CD8-positive, alpha-beta memory T cell (primary cell): ENCODE measurements at places on chromosomes 2 and 18.

GRCh38 chr18:70621710-70622109 is 332.9 kb downstream of the SOCS6 start:
- no peak for DNase-seq

DNA sequence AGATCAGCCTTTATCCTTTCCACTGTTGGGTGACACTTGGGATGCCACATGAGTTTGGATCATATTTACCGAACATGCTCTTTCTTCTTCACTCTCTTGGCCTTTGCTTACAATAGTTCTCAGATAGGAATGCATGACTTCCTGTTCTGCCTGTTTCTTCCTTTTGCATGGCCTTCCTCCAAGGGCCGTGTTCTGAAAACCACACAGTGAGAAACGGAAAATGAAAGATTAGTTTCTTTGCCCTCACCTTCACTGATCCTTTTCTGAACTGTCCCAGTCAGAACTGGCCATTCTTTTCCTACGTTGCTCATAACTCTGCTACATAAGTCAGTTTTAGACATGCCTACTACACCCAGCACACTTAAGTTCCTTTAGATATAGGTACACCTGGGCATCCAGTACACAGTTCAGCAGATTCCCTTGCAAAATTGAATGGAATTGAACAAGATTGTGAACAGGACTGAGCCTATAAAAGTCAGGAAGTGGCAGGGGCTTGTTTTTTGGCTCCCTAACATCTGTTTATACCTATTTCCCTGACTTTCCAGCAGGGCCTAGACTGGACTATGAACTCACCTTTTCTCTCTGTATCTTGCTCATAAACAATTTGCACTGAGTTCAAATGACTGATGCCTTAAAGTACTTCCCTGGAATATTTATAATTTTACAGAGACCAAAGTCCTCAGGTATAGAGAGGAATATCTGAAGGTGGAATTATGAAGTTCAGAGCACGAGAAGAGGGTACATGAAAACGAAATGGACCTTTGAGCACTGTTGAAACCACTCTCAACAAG is 186.4 kb upstream of the ST6GAL2 start:
- no peak for DNase-seq

GRCh38 chr2:186695081-186695756 is 1.4 kb downstream of the FAM171B start:
- DNase-seq, result no peak

- DNase-seq, result no peak
Measured at GRCh38 chr18:32310774-32311173, 120.9 kb downstream of the MEP1B start.

DNA sequence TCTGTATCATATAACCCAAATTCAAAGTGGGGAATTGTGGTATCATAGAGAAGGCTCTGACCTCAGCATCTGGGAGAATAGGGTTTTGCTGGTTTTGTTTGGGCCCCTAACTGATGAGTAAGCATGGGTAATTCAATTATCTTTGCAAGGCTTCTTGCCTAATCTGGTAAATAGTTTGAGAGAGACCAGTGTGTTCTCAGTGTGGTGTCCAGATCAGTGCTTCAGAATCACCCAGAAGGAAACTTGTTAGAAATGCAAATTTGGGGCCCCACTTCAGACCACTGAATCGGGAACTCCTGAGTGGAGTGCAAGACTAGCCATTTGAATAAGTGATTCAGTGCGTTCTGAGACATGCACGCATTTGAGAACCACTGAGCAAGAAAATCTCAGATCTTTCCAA is 282.7 kb downstream of the EPHA4 start:
- no peak for DNase-seq

DNA sequence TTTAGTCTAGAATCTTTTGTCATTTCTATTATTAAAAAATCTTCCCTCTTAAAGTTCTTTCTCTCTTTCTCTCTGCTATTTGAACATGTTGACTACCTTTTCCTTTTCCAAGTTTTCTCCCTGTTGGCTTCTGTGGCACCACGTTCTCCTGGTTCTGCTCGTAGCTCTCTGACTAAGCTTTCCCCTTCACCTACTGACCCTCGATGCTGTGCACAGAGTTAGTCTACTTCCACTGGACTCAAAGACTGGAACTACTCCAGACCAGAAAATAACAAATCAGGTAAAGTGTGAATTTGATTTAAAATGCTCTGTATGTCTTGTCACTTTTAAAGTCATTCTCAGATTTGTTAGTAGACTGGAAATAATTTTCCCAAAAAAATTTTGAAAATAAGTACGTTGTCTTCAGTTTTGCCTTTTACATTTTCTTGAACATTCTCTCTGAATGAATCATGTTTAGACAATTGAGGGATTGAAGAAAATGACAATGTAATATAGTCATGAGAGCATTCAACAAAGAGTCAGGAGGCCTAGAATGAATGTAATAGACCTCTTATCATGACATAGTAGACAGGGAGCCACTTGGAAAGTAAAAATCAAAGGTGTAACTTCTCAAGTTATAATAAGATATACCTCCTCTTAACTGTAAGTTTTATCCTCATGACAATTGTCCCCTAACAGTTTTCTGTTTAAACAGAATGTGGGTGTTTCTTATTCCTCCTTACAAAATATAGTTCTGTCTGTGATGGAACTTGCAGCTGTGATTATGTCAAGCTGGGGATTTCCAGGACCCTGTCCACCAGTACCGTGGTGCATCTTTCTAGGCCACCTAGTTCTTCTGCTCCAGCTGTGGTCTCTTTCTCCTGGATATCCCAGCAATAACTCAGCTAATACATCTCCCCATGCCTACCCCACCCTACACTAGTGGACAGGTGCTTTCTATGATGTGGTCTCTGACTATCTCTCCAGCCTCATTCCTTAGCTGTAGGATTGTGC is 25.5 kb downstream of the ITPRID2 start:
- DNase-seq, result no peak

DNA sequence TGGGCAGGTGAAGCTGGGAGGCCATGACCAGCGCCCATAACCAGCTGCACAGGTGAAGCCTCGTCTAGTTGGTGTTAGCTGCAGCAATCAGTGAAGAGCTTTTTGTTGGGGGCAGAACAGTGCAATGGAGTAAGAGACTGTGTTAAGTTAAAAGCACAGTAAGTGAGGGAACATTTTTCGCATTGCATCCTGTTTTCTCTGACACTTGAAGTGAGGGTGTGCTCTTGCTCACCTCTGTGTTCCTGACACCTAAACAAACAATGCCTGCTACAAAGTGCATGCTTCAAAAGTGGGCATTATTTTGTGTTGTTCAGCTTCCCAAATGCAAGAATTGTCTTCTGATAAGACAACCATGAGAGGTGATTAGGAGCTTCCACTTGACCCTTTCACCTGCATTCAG is 324.0 kb upstream of the ACVR2A start:
- no peak for DNase-seq

- no peak for DNase-seq
Measured at GRCh38 chr2:73828389-73828817, 358 bp upstream of the STAMBP start.

GRCh38 chr2:133457861-133458260 is 110.4 kb downstream of the NCKAP5 start:
- DNase-seq, result no peak

DNA sequence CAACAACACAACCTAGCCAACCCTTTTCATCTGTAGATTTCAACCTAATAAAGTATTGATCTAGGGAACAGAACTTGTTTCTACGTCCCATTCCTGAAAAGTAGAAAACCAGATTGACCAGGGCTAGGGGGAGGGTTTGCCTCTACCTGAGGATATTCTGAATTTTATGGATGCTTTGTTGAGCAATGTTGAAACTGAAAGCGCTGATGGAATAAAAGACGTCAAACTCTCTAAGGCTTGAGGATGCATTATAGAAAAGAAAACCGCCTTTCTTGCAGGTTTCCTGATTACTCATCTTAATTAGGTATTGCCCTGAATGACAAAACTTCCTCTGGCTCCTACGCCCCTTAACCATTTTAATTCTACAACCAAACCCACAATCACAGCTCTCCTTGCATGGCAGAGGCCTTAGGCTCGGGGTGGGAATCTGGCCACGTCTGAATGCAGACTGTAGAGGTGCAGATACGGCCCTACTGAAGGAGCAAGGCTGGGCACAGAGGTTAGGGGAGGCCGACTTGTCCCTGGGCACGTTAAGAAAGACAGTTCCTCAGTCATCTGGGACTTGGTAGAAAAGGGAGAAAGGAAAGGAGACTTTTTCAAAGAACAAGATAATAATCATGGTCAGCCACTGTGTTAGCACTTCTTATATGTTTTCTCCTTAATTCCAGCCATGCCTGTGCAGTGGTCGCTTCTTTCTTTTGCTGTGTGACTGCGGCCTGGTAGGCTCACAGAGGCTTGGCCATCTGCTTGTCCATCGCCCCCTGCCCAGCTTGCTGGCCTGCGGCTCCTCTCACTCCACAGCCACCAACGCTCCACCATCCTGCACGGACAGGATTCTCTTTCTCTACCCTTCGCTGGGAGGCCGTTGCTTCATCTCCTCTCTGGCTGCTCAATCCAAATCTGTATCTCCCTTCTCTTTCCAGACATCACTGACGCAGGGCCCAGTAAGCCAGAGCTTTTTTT is 209.5 kb downstream of the VAPA start:
- DNase-seq, result no peak

DNA sequence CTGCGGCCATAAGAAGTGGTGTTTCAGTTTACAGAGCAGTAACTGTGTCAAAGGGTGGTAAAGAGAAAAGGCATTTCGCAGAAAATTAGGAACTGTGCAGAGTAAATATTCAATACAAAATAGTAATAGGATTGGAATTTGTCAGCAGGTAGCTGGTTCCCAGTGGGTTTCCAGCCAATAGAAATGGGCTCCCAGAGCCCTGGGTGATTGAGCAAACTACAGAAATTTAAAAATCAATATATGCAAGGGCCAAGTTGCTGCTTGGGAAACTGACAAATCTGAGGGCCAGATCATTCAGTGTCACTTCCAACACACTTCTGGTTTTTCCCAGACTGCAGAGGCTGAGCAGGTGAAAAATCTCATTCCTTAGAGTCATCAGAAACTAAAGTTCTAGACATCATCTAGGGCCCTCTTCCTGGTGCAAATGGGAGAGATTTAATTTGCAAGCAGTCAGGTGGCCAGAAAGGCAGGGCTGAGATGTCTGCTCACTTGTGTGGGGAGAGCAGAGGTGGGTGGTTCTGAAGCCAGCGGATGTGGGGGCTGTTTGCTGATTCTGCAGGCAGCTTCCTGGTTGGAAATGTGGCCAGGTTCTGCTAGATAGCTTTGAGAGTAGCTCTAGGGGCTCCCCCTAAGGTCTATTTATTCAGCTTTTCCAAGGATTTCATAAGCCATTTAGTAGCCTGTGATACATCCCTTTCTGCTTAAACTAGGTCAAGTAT is 182.4 kb downstream of the NCK2 start:
- DNase-seq, result peak; percentile 75

- DNase-seq, result no peak
Measured at GRCh38 chr2:9548506-9548905, 7.1 kb downstream of the ADAM17 start.

DNA sequence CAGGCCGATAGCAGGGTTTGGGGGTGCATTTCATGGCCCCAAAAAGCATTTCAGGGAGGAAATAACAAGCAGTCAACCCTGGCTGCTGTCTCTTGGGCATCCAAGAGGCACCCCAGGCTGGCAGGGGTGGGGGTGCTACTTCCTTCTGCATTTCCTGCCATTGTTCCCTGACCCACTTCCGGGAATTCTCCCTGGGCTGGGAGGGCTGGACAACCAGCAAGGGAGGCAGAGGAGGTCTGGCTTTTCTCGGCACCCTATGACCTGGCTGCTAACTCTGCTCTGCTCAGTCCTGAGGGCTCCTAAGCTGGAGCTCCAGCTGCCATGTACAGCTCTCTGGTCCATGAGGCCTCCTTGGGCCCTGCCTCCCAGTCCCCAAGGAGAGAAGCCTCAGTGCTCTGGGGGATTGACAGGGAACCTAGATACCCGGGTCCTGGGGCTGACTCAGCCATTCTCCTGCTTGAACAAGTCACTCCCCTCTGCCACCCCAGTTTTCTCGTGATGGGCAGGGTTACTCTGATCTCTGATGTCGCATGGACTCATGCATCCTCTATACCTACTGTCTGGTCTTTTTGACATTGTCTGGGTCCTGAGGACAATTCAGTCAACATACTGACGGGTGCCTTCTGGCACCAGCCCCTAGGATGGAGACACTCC is 47.2 kb downstream of the DYSF start:
- DNase-seq, result no peak

GRCh38 chr2:134099273-134099672 is 154.6 kb upstream of the MGAT5 start:
- DNase-seq, result no peak

DNA sequence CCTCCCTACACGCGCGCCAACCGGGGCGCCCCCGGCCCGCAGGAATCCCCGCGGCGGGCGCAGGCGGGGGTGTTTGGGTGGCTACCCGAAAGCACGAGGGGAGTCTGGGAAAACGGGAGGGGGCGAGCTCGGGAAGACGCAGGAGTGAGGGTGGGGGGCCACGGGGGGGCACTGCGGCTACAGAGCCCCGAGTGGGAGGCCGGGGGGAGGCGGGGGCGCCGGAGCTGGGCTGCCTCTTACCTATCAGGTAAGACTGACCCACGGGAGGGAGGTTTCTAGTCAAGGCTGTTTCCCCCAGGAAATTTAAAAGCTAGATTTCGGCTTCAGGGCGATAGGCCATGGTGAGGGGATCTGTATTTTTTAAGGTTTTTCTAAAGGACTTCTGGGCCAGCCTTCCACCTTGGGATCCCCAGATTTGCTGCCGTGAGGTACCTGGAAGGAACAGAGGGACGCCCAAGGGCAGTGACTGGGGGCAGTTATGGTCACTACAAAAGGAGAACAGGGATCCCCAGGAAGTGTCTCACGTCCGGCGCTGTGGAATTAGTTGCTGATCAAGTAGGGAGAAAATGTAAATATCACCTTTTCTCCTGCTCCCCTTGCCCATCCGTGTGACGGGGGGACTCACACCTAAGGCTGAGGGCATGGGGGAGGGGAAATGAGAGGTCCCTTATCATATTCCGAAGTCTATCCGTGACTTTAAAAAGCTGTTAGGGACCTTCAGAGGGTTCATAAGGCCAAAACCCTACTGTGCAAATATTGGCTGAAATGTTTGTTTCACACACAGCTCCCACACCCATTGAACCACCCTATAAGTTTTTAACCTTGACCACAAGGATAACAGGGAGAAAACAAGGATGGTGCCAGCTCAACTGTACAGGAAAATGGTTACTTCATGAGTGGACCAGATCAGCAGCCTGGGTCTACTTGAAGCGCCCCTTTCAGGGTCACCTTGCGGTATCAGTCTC is 638 bp upstream of the IRS1 start:
- DNase-seq, result no peak

DNA sequence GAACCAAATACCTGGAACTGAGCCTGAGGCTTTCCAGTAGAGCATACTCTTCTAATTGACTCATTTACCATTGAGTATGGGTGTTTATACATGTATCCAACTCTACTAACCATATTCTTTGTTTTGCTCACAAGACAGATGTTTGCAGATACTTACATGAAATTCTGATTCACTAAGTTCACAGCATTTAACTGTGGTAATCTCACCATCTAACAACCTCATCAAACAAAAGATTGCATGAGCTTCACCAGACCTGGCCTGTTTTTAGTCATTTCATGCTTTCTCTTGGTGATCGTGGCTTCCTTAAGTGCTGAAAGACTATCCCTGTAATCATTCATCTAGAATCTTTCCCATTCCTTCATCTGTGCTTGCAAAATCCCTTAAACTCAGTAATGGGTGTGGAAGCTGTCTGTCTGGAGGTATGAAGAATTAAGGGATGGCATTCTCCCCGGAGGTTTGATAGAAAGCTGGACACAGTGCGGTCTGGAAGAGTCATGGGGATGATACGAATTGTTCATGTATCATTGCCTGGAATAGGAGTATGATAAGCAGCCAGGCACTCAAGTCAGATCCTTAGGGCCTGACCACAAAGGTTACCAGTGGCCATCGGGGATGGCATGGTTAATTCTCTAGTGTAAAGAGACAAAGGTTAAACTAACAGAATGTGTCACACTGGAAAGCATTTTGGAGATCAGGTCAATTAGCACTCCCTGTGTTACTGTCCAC is 42.0 kb upstream of the IL1R1 start:
- DNase-seq, result no peak

GRCh38 chr2:233446606-233447305 is 92.5 kb downstream of the DGKD start:
- no peak for DNase-seq
